ENCODE measurements at places on chromosomes 12 and 14. TPM values are rescaled to one million over a fixed set of nuclear protein-coding genes. Genes with fewer than 3 reads are reported as not detected.

GRCh38 chr12:57098546-57098945, 9.6 kb downstream of the NAB2 start:
- DNase-seq = no peak

The AGAP2 gene
- 47.5 TPM for total RNA-seq

The KRT86 gene
- 0.43 TPM for total RNA-seq

- no peak for DNase-seq
These were observed 18.0 kb downstream of the NIN start for GRCh38 chr14:50812856-50813543.

DNA sequence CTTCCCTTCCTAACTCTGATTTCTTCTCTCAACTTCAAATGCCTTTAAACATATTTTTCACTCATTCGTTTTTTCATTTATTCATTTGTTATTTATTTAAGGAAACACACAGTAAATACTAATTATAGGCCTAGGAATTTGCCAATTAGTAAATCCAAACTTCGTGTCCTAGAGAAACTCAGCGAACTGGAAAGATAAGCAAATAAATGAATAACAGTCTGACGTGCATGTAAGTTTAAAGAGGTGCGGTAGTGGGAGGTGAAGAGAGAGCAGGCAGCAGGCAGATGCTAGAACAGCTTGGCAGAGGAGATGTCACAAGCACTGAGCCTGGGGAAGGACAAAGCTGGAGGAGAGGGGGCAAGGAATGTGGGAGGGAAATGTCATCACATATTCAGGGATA, 228.2 kb downstream of the DPY19L2 start:
- no peak for DNase-seq

GRCh38 chr14:95025218-95025617, 132.1 kb downstream of the DICER1 start:
- DNase-seq = no peak

The IL31 gene
- total RNA-seq = not detected

The RIPK3 gene
- 15.5 TPM for total RNA-seq

The CMA1 gene
- total RNA-seq = not detected

The TMEM260 gene
- total RNA-seq = 19.8 TPM

GRCh38 chr12:57889500-57889989, 43.0 kb upstream of the CTDSP2 start:
- no peak for DNase-seq

The GLIPR1L1 gene
- not detected for total RNA-seq

- no peak for DNase-seq
These were observed 108.5 kb upstream of the CNTN1 start for GRCh38 chr12:40583743-40584142.

The MYF5 gene
- total RNA-seq = not detected

- DNase-seq = no peak
These were observed 147.9 kb upstream of the E2F7 start for GRCh38 chr12:77213319-77213718.

DNA sequence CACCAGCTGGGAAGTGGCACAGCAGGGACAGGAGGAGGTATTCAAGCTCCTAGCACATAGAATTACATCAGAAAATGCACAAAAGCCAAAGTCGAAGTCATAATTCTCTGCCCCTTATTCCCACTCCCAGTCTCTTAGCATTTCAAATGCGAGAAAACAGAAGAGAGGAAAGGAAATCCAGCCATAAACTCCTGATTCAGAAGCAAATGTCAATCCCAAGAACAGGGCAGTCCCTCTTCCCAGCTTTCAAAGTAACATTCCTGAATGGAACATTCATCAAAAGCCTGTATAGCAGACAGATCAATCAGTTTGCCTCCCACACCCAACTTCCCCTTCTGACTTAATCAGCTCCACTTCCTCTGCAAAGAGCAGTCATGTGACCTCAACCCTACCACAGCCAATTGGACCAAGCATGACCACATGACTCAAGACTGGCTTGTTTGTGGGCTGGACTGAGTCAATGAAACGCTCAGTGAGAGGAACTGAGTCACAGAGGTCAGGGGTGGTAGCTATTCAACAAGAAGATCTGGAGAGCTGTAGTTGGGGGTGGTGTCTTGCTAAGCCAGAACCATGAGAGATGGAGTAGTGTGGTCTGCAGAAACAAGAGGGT, 41.4 kb upstream of the TUNAR start:
- no peak for DNase-seq

- DNase-seq = no peak
These were observed 252.4 kb upstream of the CPNE8 start for GRCh38 chr12:39157696-39158342.

The LRRC10 gene
- total RNA-seq = not detected

DNA sequence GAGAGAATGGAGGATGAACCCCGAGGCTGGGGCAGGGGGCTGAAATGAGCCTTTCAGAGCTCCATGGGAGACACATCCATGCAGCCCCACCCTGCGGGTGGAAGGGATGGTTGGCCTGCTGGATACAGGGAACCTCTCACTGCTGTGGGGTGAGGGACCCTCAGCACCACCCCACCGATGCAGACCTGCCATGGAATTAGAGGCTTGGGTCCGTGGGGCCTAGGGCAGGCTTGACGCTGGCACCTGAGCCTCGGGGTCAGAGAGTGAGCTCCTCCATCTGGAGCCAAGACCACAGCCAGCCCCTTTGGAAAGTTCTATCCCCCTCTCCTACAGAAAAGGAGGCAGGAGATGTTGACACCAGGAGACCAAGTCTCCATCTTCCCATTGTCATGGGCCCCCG, 7.4 kb upstream of the KRT74 start:
- DNase-seq = no peak

The ANKRD33 gene
- not detected for total RNA-seq

DNA sequence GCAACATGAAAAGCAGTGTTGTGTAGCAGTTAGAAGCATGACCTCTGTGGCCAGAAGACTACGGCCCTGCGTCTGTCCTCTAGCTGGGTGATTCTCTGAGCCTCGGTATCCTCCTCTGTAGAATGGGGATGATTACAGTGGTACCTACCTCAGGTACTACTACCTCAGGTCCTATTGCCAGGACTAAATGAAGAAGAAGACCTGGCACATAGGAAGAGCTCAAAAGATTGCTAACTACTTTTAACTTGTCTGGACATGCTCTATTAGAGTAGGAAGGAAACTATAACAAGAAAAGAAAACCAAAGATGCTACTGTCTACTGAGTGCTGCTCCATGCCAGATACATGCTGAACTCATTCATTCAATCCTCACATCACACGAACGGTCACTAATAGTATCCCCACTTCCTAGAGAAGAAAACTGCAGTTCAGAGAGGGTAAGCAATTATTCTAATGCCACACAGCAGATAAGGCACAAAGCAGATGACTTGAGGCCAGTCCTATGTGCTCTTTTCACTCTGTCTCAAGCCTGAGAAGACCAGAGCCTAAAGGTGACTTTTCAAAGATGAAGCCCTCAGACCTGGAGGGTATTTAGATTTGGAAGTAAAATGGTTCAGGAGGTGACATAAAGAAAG, 108.1 kb upstream of the HIF1A start:
- no peak for DNase-seq

The PIP4K2C gene
- total RNA-seq = 25.9 TPM

The TAS2R8 gene
- not detected for total RNA-seq

Measured in natural killer cell treated with Interleukin-12 subunit alpha and Interleukin-12 subunit beta and Interleukin-15 and Interleukin-18, amount 100 ng/mL, for 72 hours (primary cell).